ENCODE measurements at places on chromosomes 4 and X.

- no peak for DNase-seq
Measured at GRCh38 chr4:189656641-189657040, 284.0 kb upstream of the FRG1 start.

DNA sequence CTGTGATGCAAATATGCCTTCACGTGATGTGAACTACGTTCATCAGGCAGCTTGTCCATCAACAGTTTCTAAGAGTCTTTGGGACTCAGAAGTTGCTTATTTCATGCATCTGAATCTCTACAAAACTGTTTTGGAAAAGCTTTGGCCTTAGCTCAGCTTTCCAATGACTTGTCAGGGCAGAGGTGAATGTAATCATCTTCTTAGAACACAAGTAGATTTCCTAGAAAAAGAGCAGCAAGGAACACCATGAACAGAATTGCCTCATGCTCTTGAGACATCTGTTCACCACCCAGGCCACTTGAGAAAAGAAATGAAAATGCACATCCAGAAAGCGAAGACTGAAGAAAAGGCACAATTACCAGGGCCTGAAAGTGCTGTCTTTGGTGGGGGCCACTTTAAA, 105.8 kb upstream of the PDHA1 start:
- DNase-seq, result no peak

GRCh38 chr4:36138220-36138619, 106.1 kb downstream of the ARAP2 start:
- no peak for DNase-seq

DNA sequence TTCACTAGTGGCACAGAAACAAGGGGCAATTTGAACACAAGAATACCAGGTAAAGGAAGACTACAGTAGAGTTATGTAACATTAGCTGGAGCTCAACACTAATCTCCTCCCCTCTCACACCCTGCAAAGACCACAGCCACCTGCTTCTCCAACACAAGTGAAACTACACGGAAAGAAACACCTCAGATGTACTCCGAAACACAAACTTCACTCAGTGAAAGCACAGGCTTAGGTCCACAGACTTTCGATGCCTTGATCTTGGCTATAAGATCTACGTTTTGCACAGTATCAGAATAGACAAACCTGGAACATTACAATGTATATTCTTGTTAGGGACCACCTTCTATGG, 7.6 kb downstream of the ACSL1 start:
- no peak for DNase-seq

DNA sequence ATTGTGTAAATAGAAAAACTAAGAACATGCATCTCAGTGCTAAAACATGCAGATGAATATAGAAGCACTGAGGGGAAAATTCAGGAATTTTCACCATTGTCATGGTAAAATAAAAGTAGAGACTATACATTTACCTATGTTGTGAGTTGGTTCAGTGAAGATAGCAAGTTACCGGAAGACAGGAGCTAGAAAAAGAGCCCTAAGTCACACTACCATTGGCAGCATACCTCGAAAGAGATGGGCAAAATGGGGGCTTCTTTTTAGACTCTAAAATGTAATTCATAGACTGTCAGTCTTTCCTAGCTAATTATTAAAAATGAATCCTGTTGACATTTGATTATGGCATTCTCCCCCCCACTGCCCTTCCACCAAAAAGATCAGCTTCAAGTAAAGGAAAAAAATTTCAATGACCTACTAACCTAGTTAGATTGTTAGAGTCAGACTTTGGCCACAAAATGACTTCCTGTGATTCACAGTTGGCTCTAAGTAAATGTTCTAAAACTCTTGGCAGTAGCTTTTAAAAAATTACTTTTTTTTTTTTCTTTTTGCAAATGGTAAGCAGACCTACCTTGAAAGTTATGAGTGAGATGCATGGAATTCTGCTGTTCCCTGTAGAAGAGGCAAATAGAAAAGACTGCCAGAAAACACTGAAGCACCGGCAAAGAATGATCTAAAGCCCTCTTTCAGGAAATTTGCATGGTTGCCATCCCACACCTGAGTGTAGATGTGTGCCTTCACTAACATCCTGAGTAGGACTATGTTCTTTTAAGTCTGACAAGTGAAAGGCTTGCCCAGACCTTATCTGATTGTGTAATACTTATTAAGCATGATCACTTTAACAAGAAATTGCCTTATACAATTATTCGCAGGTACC, 26.4 kb upstream of the ARSJ start:
- no peak for DNase-seq

GRCh38 chr4:177400030-177400429, 42.2 kb downstream of the AGA start:
- DNase-seq, result no peak

DNA sequence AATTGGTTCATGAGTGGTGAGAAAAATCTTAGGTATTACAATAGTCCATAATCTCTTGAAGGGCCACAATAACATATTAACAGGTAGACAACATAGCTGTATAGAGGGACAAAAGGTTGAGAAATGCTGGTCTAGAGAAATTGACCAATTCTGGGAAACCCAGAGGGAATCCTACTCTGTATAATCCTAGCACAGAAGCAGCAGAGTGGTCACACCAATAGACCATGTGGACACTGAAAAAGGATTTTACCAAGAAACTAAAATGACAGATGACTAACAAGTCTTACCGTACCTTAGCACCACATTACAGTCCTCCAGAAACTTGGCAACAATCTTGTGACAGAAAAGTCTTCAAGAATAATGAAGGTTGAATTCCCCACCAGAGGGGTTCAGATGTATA, 169.1 kb upstream of the PCDH18 start:
- no peak for DNase-seq

DNA sequence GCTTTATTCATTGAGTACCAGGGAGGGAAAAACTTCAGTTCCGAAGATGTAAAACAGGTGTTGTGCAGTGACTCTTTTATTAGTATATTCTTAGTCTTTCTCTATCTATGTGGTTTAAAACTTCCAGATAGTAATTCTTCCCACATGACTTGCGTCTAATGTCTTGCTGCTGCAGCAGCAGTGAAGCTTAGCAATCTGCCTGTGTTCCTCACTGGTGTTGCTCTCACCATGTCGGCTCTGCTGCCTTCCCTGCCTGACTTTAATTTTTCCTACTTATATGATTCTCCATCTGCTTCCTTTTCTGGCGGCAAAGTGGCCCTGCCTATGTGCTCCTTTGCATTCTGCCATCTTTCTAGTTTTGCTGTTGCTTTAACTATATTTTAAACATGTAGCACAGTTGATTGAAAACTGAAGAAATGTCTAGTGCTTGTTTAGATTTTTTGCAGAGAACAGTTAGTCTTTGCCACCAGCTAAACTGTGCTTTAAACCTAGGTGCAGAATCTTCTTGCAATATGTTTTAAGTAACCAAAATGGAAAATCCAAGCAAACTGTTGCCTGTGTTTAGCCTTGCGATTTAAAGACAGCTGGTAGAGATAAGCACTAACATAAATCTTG, 1934.2 kb upstream of the IGFBP7 start:
- DNase-seq, result no peak

DNA sequence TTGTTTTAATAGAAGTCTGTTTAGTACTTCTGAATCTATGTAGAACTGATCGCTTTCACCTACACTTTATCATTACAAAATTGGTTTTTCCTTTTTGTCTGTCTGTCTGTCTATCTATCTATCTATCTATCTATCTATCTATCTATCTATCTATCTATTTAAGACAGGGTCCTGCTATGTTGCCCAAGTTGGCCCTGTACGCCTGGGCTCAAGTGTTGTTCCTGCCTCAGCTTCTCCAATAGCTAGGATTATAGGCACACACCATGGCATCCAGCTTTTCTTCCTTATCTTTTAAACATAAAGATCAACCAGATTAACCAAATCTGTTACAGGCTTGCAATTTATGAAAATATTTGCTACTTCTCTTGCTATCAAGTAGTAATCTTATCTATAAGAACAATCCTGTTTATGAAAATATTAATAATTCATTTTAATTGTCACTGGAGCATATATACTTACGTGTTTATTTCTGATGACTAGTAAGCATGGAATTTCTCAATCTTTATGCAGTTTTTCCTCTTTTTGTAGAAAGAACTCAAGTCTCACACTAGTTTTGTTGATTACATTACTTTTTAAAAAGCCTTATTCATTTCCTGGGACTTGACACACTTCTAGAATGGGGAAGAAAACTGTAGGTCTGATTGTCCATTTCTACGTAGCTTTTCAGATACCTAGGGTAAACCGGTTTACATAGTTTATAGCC, 24.5 kb downstream of the KIAA0232 start:
- DNase-seq, result no peak

DNA sequence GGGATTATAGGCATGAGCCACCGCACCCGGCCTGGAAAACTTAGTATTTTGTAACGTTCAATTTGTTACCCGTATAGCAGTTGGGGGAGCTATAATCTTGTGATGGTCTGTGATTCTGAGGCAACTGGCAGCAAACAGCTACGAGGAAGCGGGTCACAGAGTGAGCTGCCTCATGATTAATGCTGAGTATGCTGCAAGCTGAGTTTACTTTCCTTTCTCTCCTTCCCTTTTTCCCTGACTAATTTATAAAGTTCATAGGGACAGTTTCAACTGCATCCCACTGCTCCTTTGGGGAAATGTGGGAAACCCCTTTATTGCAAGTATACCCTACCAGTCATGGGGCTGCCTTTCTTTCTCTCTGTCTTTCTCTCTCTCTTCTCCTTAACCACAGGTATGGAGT, 17.7 kb upstream of the ELOVL6 start:
- DNase-seq, result no peak

DNA sequence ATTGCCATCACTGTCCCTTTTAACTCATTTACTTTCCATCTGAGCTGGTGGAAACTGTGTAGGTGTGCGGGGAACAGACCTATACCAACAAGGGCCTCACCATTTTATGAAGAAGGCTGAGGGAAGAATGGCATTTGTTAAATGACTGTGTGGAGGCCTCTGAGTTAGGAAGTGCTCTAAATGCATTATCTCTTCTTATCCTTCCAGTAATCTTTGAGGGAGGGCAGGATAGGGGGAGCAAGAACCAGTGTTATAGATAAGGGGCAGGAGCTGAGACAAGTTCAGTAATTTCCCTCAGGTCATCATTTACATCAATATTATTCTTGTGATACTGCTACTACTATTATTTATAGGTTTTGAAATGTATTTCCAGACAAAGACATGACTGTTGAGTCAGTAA, 122.4 kb upstream of the PDLIM3 start:
- DNase-seq, result no peak

Data from left ventricle myocardium superior (tissue), 1 donor.